GM12878 (cell line): ENCODE measurements at places on chromosomes 3 and 15.

- no peak for DNase-seq
Measured at GRCh38 chr15:98308117-98308516, 340.2 kb upstream of the IGF1R start.

DNA sequence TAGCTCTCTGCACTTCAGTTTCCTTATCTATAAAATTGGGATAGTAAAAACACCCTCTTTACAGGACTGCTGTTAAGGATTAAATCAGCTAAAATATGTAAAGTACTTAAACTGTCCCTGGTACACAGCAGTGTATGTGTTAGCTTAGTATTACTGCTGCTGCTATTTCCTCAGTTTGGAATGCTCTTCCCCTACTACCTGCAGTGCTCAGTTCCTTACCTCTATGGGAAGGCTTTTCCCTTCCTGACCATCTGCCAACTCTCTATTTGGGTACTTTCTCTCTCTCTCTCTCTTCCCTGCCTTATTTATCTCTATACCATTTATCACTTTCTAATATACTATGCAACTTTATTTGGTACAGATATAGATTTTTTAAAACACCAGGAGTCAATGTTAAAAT lies 26.5 kb downstream of the KPNA4 start:
- DNase-seq: no peak

DNA sequence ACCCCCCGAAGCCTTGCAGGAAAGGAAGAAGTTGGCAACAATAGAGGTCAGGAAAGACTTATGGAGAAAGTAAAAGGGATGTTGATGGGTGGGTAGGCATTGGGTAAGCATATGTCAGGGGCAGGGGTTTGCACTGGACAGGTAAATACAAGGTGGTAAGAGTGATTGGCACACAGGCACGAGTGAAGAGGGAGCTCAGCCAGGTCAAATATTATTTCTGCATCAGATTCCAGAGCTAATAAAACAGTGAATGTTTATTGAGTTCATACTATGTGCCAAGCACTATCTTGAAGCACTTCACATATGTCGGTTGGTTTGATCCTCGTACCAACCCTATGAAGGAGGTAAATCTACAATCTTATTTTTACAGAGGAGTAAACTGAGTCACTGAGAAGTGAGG lies 6.6 kb downstream of the CLSTN2 start:
- no peak for DNase-seq

GRCh38 chr3:50520849-50521248 lies 17.4 kb upstream of the CACNA2D2 start:
- DNase-seq: no peak

DNA sequence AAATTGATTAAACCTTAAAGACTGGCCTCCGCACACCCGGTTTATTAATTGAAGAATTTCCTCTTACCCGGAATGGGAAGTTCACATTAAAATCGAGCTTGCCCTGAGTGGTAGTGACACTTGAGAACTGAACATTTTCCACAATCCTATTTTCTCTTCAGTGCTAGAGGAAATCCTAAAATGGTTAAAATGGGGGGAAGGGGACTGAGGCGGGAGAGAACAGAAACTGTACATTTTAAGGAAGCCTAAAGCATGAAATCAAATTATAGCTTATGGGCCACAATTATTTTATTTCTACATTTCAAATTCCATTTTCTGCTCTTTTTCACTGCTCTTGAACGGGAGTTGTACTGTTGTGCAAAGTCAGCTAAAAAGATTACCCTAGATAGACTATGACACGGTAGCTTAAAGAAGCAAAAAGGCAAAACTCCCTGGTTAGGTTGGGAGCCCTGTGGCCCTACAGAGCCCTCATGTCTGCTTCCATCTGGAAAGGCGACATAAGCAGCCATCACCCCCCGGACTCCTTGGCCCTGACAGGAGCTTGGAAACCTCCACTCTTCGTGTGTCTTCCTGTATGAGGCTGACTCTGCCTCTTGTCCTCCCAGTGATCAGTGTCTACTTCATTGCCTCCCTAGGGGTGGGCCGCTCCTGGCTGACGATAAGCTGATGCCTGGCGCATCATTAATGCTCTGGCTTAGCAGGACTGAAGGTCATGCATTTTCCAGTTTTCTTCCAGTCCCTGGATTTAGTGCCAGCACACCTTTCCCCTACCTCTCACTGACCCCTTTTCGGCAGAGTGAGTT lies 79.3 kb downstream of the EEFSEC start:
- DNase-seq: no peak

GRCh38 chr3:67920311-67920710 lies 265.9 kb upstream of the SUCLG2 start:
- no peak for DNase-seq

- no peak for DNase-seq
Measured at GRCh38 chr3:52269776-52270175, 8.7 kb downstream of the WDR82 start.

- DNase-seq: no peak
Measured at GRCh38 chr15:25671132-25671531, 192.0 kb downstream of the ATP10A start.

GRCh38 chr3:29582273-29582672 lies 301.4 kb downstream of the RBMS3 start:
- DNase-seq: no peak

GRCh38 chr3:2137651-2138050 lies 39.0 kb downstream of the CNTN4 start:
- no peak for DNase-seq
